ENCODE measurements at places on chromosomes 1 and 21. TPM values are rescaled to one million over a fixed set of nuclear protein-coding genes. Genes with fewer than 3 reads are reported as not detected.

- DNase-seq: no peak
These were observed 1.0 kb upstream of the DMRTA2 start for GRCh38 chr1:50424045-50424883.

DNA sequence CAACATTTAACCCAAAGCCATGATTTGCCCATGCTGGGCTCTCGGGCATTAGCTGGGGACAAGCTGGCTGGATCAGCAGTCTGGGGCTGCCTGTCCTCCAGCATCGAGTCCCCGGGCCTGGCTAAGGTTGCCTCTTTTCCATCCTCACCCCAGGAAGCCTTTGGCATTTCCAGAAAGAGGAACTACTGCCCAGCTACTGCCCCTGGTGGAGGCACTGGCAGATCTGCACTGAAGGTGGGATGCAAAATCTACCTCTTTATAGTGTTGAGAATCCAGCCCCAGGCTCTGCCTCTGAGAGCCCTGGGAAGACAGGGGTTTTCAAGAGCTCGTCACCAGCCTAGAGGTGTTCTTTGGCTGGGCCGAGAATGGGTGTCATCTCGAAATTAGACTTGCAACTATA lies 635.9 kb downstream of the MATN1 start:
- DNase-seq: no peak

- DNase-seq: no peak
These were observed 13.8 kb upstream of the SDHB start for GRCh38 chr1:17067465-17068240.

- DNase-seq: no peak
These were observed 21.3 kb upstream of the COL16A1 start for GRCh38 chr1:31725134-31725533.

DNA sequence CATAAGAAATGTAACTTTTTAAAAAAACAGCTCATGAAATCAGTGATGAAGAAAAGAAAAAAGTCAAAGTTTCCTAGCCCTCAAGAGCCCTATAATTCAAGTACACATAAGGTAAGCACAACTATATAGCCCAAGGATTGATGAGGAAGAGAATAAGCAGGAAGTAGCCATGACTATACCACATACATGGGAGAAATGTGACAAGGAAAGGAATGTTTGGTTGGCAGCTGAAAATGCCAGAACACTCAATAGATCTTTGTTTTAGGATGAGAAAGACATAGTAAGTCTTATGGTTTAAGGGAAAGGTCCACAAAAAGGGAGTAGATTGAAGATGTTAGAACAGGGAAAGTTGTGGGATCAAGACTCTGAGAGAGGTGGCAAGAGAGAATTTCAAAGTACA lies 5.7 kb downstream of the DOCK7 start:
- no peak for DNase-seq

DNA sequence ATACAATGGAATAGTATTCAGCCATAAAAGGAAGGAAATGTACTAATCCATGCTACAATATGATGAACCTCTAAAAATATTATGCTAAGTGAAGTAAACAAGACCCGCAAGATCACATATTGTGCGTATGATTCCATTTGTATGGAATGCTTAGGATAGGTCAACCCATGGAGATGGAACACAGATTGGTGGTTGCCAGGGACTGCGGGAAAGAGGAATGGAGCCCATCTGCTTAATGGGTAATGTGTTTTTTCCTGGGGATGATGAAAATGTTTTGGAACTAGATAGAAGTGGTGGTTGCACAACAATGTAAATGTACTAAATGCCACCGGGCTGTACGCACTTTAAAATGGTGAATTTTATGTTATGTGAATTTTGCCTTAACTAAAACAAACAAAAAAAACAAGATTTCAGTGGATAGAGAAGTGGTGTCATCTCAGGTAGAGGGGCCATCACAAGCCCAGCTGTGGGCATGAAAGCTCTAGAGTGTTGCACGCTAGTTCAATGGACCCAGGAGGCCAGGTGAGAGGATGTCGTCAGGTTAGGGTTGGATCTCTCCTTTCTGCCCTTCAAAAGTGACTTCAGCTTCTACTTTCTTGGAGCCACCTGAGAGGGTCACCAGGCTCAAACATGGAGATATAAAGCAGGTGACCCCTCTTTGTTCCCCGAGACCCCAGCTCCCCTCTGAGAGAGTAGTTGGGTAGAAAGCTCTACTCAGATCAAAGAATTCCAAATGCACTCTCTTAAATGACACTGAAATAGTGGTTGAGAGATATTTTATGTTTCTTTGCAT lies 2.5 kb downstream of the C1orf115 start:
- DNase-seq: no peak

- no peak for DNase-seq
These were observed 24.5 kb downstream of the SPOCD1 start for GRCh38 chr1:31791131-31791858.

GRCh38 chr1:95140791-95141190 lies 23.6 kb downstream of the TLCD4 start:
- no peak for DNase-seq

DNA sequence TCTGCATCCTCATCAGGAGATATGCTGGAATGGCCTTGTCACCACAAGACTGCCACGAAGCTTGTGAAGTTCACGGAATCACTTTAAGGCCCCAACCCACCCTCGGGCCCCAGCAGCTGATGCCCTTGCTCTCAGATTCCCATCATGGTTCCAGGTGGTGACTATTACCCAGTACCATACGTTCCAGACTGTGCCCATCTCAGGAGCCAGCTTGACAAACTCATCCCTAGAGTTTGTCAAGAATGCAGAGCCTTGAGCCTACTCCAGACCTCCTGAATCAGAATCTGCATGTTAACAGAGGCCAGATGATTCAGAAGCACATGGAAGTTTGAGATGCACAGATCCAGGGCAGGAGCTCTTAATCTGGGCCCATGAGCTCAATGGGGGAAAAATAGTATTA lies 53.9 kb upstream of the RBM15 start:
- DNase-seq: no peak

Gene EVA1B
- total RNA-seq: 10.9 TPM

Gene SH3GLB1
- total RNA-seq: 66.8 TPM

Gene PBX1
- not detected for total RNA-seq

Gene DAB1
- total RNA-seq: not detected

All from activated T-helper 1 cell treated with anti-CD3 and anti-CD28 coated beads, Interleukin-12 subunit alpha, Interleukin-12 subunit beta, Interleukin-2, Interleukin-4 antibody, amounts not matched to agents 30 ng/mL and 10 ng/mL and 1 ng/mL, durations not matched to agents 14 hours and 24 hours and 36 hours (primary cell).